ENCODE measurements at places on chromosomes 3 and 15.

GRCh38 chr3:105496343-105496742 is 129.6 kb downstream of the ALCAM start:
- no peak for DNase-seq

DNA sequence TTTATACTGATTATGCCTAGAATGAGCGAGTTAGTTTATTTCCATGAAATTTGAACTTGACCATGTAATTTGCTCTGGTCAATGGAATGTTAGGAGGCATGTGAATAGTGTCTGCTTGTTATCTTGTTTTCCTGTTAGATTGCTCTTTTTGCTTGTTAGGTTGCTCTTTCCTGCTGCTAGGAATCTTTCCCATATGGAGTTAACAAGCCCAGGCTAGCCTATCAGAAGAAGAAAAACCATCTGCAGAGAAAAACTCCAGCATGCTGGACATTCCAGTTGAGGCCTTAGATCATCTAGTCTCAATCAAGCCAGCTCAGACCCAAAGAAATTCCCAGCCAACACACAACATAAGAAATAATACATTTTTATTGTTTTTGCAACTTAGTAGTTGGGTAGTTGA is 470.2 kb upstream of the AGTR1 start:
- no peak for DNase-seq

DNA sequence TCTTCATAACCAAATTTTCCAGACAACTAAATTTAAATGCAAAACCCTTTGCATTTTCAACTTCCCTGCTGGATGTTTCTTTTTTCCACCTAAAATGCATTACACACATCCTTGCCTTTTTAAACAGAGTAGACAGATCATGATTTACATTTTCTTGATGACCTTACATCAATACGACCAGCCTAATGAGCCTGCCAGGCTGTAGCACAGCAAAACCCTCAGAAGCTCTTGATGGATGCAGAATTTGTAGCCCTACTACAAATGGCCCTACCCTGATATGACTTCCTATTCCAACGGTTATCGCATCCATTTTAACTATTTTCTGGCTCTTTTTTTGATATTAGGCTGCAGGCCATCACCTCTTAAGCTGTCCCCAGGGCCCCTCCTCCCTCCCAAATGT is 66.3 kb downstream of the NTRK3 start:
- no peak for DNase-seq

GRCh38 chr3:58429657-58430056 is 4.0 kb downstream of the PDHB start:
- no peak for DNase-seq

DNA sequence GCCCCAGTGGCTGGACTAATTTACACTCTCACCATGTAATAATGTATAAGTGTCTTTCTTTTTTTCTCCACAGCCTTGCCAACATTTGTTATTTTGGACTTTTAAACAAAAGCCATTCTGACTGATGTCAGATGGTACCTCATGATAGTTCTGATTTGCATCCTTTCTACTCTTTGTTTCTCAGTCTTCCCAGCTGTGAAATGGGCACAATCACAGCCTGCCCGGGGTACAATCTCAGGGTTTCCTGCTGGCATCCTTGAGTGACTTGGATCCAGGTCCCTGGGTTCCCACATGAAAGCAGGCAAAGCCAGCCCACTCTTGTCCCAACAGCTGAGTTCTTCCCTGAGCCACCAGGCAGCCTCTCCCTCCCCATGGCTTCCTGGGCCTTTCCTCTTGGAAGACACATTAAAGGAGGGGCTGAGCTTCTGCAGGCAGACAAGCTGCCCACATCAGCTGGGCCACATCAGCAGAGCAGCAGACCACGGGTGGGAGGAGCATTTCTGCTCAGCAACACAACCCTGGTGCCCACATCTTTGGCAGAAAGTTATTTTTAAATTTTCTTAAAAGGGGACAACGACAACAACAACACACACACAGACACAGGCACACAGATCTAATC is 82.0 kb downstream of the MYLK start:
- no peak for DNase-seq

DNA sequence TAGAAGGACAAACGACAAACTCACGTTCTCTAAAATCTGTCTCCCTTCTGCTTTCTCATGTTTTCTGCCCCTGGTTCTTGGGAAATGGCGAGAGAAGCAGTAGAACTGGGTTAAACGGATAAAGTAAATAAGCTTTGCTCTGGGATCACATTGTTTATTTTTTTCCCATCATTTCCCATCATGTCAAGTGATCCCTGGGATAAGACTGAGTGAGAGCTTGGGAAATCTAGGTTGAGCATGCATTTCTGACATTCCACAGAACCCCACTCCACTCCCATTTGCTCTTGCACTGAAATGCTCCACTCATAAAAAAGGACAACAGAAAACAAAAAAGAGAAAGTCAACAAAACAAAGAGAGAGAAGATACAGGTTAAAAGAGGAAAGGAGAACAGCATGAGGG is 69.1 kb downstream of the SEMA6D start:
- DNase-seq: no peak

DNA sequence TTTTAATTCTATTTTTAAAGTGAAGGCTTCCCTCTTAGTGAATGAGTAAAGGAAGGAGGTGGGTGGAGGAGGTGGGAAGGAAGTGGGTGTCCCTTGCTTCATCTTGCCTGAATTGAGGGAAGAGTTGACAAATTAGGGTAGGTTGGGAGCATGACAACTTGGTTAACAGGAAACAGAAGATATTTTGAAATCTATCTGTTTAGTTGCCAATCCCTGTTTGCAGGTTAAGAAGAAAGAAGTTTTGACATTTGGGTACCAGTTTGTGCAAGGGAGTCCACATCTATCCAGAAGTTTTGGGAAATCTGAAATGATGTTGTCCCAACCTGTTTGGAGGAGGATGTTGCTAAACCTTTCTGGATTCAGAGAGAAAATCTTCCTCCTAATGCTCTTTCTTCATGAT is 204.1 kb upstream of the SUCLG2 start:
- no peak for DNase-seq

- DNase-seq: no peak
Observed at GRCh38 chr3:170835336-170835735, 34.7 kb downstream of the RPL22L1 start.

GRCh38 chr3:195075199-195075940 is 195.6 kb downstream of the XXYLT1 start:
- no peak for DNase-seq

DNA sequence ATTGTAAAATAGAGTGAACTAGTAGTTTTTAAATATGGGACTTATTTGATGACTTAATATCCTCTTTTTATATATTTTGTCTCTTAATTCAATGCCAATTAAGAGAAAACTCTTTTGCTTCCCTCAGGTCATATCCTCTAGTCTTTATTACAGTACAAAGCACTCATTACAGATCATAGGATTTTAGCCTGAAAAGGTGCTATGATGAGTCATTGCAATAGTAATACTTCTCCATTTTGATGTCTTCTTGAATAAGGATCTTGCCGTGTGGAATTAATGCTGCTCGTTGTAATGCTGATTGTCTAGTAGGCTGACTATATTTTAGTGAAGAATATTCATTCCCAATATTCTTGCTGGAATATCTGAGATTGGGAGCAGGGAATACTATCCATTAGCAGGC is 612.2 kb upstream of the GOLIM4 start:
- no peak for DNase-seq

- no peak for DNase-seq
Observed at GRCh38 chr3:71219744-71220638, 363.5 kb downstream of the FOXP1 start.

DNA sequence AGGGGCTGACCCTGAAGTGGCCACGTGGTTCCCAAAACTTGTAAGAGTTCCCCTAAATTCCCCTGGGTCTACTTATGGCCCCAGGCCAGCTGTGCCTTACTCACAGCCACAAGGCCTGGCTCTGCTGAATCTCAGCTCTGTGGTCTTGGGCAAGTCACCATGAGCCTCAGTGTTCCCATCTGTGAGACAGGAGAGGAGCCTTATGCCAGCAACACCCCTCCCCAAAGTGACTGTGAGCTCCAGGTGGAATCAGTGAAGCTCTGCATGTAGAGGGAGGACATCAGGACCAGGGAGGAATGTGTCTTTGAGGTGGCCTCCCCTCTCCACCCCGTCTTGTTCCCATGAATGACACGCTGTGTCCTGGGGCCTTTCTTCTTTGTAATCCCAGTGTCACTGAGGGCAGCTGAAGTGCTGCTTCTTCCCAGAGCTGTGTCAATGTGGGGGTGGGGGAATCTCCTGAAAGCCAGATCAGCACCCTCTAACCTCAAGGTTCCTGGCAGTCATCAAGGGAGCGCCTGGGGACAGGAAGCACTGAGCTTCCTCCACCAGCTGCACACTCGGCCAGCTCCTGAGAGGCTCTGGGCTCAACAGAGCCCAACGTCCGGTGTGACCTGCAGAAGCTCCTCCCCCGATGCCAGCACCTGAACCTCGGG is 258.9 kb downstream of the UACA start:
- DNase-seq: no peak

GRCh38 chr3:22141769-22142168 is 390.8 kb upstream of the ZNF385D start:
- DNase-seq: no peak

GRCh38 chr3:42115215-42115614 is 24.1 kb downstream of the TRAK1 start:
- DNase-seq: no peak

- DNase-seq: no peak
Observed at GRCh38 chr15:70466895-70467529, 296.3 kb downstream of the UACA start.

DNA sequence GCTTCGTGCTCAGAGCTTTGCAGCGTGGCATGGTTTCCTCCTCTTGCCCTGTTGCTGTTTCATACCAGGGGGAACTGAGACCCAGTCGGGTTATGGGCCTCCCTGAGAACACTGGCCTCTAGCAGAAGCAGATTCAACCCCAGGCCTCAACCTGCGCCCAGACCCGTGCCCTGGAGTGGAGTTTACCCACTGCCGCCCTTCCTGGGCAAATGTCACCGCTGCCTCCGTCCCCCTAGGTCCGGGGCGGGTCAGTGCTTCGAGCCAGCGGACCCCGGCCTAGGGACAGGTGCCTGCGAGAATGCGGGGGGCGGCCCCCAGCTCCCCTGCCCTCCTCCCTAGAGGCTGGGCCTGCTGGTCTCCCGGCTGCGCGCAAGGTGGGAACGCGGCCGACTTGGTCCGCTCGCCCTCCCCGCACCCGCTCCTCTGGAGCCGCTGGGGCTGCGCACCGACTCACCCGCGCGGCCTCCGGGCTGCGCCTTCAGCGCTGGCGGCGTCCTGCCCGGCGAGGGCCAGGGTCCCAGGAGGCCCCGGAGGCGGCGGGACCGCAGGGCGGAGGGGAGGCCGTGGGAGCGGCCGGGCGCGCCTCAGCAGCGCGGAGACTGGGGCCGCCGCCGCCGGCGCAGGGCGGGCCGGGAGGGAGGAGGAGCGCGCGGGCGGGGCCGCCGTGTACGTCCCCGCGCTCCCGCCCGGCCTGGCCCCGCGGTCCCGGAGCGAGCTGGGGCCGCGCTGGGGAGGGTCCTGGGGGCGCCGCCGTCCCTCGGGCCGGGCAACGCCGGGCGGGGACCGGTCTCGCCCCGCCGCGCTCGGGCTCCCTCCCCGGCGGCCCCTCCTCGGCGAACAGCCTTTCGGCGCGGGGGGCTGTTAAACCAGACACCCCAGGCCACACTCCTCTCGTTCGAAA is at the start of gene PIGZ:
Gene PIGZ (minus strand): TSS at position 601 of the 901 bp plus-strand sequence. CDS start 16,802 bp downstream, outside the sequence.
- no peak for DNase-seq

DNA sequence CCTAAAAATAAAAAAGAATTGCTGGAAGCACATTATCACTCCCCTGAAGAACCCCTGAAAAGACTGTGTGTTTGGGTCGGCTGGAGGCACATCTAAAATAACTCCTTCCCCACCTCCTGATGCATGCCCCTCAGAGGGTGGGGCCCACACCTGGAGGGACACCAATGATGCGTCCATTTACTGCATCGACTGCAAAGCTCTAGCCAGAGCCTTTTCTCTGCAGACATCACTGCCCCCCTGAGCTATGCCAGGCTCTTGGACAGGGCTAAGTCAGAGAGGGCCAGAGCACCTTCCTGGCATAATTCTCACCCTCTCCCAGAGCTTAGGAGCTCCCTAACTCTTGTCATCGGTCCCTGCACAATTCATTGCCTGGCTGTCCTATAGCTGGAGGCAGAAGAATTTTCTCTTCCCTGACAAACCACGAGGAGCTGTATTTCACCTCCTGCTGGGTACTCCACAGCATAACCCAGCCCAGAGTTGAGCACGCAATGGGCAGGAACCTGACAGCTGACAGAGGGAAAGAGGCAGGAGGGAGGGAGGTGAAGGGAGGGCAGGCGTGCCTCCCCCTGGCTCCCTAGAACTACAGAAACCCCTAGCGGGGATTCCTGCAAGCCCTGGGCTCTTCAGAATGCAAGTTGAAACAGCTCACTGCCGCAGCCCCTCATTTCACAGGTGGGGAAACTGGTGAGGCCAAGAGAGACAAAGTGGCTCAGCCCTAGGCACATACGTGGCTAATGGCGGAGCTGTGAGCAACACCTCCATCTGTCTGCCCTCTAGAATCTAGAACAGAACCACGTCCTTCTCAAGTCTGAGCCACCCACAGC is 46.6 kb downstream of the XXYLT1 start:
- DNase-seq: no peak

- DNase-seq: no peak
Observed at GRCh38 chr3:40780925-40781406, 256.2 kb downstream of the ZNF621 start.

- DNase-seq: no peak
Observed at GRCh38 chr15:31265090-31265870, 61.4 kb upstream of the KLF13 start.

- no peak for DNase-seq
Observed at GRCh38 chr3:16884748-16885592, at the start of gene PLCL2. TSS of gene PLCL2 (plus strand) at chr3:16884955. CDS start at chr3:16885040, 85 bp downstream.

GRCh38 chr3:127726894-127727293 is 54.1 kb downstream of the ABTB1 start:
- no peak for DNase-seq

GRCh38 chr15:78082106-78082742 is 4.7 kb upstream of the TBC1D2B start:
- DNase-seq: no peak

DNA sequence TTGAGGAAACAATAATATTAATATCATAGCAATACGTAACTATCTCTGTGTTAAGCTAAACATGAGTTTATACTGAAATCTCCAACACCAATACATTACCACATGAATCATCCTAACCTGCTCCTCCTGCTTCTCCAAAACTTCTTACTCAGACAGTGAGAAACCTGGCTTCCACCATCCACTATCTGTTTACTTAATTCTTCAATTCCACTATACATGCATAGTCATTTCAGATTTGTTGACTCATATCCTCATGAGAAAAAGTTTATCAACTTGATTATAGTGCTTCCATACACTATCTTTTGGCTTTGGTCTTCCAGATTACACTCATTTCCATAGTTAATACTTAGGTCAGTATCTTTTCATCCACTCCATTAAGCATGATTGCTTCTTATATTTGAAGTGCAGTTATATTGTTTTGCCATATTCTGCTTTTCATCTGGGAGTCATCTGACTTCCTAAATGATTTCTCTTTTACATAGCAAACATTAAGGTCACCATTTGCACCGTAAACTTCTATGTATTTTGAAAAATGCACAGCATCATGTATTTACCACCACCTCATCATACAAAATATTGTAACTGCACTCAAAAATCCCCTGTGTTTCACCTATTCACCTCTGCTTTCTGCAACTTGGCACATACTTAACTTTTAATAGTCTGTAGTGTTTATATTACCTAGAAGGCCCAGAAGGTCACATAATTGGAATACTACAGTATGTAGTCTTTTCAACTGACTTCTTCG is 970.6 kb downstream of the DIPK2A start:
- no peak for DNase-seq

All from cerebellar nuclear complex (tissue), 1 donor.